ENCODE measurements at places on chromosomes 11 and 22. TPM values are rescaled to one million over a fixed set of nuclear protein-coding genes. Genes with fewer than 3 reads are reported as not detected.

The NPAS4 gene
- 5.0 TPM for total RNA-seq

The MAPK8IP1 gene
- total RNA-seq: 6.0 TPM

The DGCR6 gene
- total RNA-seq: not detected

The HBG2 gene
- not detected for total RNA-seq

The TSPAN32 gene
- total RNA-seq: 1.9 TPM

The EIF3M gene
- 149 TPM for total RNA-seq

The CHST1 gene
- total RNA-seq: 40.2 TPM

The PYGM gene
- total RNA-seq: 13.9 TPM

The ZNF280A gene
- total RNA-seq: not detected

The OR6A2 gene
- not detected for total RNA-seq

The TMEM225 gene
- not detected for total RNA-seq

The CCDC157 gene
- 7.0 TPM for total RNA-seq

The TIMP3 gene
- total RNA-seq: 394 TPM

The PPM1F gene
- 76.0 TPM for total RNA-seq

The ESAM gene
- total RNA-seq: 257 TPM

The DEPDC7 gene
- not detected for total RNA-seq

The OR52E8 gene
- total RNA-seq: not detected
